NCI-H2081 treated with DMSO at 0.1 percent for 48 hours (cell line): ENCODE measurements at places on chromosomes 16 and 17.

DNA sequence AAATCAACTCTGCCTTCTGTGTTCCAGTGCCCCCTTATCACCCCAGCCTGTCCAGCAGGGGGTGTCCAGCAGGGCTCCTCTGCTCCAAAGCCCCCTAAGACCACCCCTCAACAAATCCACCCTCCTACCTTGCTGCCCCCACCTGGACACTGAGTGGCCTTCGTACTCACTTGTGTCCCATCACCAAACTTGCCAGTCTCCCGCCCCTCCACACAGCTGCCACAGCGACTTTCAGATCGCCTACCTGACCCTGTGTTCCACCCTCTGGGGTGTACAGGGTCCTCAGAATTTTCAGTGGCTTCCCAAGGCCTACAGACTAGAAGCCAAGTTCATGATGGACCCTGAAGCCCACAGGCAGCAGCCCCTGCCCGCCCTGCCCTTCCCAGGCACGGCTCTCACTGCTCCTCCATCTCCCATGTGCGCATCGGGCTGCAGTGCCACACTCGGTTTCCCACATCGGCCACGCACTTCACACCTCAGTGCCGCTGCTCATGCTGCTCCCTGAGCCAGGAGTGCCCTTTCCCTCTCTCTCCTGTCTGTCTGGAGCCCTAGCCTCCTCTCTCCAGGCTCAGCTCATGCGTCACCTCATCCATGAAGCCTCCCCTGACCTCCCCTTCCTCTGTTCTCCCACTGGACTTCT, 11.8 kb downstream of the KCNH6 start:
- no peak for DNase-seq

- DNase-seq, result no peak
Measured at GRCh38 chr16:73000907-73001521, 46.9 kb downstream of the ZFHX3 start.

GRCh38 chr16:14013571-14014283, 57.4 kb upstream of the MRTFB start:
- DNase-seq, result no peak

DNA sequence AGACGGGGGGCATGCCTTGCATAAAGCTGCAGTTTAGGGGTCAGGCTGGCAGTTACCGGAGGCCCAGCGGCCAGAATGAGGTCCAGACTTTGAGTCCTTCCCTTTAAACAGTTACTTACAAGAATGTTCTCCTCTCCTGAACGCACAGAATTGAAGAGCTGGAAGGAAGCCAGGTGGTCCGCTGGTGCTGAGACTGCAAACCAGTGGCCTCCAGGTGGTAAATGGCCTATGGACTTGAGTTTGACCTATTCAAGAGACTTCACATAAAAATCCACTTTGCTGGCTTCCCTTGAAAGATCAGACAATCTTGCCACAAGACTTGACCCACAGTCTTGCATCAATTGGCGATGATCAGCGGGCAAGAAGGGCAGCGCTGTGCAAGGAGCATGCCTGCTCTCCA, 14.7 kb upstream of the SEZ6 start:
- no peak for DNase-seq

DNA sequence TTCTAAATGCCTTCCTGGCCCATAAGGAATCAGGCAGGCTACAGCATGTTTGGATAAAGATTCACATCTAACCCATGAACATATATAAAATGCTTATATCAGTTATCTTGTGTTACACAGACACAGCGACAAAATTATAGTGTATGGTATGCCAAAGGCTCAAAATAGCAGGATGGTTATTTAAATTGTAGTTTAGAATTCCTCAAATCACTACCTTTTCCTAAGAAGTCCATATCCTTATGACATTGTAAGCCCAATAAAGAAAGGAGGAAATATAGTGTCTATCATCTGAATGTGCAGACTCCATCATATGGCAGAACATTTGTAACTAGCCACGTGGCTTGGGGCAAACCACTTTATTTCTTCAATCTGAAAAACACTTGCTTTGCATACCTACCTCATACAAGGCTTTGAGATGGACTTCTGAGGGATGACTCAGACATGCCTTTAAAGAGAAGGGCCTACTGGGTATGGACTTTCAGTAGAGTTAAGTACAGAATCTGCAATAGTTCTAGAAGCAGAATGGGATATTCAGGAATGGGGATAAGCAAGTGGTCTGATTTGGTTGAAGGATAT, 12.1 kb upstream of the DHX8 start:
- no peak for DNase-seq

GRCh38 chr16:64356267-64356666, 765.6 kb downstream of the CDH11 start:
- no peak for DNase-seq

DNA sequence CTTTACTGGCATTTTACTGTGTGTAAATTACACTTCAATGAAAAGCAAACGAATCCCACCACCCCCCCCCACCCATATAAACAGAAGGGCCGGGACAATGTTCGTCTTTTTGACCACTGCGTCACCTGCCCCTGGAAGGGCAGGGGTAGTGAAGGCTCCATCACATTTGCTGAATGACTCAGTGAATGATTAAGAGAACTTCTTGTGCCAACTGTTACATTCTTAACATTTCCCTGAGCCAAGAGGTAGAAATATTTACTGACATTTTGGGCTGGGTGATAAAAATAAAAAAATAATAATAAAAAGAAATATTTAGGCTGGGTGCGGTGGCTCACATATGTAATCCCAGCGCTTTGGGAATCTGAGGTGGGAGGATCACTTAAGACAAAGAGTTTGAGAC, 24.1 kb downstream of the C16orf96 start:
- no peak for DNase-seq

DNA sequence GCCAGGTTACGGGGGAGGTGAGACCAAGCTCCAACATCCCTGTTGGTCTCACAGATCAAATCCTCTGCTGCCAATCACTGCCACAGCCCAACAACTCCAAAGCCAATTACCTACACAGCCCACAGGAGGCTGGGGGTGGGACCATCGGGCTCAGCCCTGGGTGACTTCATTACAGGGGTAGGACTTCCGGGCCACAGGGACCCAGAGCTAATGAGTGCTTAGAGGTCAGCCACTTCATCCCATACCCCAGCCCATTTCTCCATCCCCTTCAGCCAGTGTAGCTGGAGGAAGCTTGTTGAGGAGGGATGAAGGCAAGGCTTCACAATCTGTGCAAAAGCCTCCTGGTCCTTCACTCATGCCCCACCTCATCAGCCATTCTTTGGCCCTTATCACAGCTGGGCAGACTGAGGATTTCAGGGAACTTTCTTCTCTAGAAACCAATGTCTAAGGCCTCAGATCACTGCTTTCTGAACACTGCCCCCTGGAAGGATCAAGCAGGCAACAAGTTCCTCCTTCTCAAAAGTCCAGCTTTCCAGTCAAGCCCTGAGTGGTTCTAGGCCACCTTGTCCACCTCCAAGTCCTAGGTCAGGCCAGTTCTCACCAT, 5.8 kb downstream of the FOXN1 start:
- no peak for DNase-seq

GRCh38 chr16:18855196-18855595, 53.8 kb upstream of the ARL6IP1 start:
- DNase-seq, result no peak

DNA sequence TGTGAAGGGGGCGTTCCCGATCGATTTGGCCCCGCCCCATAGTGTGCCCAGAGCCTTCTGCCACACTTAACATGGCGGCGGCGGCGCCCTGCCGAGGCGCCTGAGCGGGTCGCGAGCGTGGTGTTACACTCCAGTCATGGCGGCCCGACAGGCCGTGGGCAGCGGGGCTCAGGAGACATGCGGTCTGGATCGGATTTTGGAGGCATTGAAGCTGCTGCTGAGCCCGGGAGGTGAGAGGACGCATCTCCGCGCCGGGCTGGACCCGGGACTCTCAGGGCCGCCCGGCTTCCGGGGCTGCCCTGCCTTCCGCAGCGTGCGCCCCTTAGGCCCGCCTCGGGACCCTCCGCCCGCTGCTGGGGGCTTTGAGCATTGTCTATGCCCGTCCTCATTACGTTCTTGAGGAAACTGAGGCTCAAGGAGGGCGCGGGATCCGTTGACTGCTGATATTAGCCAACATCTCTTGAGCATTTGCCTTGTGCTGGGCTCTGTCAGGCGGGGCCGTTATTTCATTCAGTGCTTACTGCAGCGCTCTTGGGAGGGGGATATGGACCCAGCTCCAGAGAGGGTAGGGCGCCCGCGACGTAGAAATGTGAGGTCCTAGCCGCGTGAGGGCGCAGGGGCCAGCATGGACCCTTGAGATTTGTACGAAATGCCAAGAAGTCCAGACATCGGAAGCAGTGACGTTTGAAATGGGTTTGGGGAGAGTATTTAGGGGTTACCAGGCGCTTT, at the start of gene TANGO6:
TANGO6 (plus strand) TSS at position 50 of the 729 bp plus-strand sequence; CDS start at position 137, 87 bp downstream.
- DNase-seq, result peak; percentile 19

DNA sequence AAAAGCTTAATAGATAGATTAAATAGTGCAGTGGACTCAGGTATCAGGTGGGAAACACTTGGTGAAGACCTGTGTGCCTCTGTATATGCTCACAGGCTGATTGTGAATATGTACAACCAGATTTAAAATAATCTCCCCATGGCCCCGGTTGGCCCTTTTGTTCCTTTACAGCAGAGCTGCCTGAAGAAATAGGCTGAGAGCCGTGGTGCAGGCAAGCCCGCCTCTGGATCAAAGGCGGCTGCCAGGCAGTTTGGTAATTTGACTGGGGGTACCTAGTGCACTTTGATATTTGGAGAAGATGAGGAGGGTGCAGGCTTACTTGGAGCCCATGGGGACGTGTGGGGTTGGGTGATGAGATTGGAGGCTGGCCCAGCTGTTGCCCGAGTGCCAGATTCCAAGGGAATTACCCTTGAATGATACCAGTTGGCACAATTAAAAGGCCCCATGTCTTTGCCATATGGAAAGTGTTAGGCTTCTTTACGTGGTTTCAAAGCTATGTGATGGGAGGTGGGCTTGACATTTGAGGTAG, 5.0 kb downstream of the NKD1 start:
- no peak for DNase-seq

- no peak for DNase-seq
Measured at GRCh38 chr17:50872710-50873424, 6.7 kb upstream of the TOB1 start.

GRCh38 chr17:79977708-79978547, 57.7 kb downstream of the TBC1D16 start:
- DNase-seq, result no peak

DNA sequence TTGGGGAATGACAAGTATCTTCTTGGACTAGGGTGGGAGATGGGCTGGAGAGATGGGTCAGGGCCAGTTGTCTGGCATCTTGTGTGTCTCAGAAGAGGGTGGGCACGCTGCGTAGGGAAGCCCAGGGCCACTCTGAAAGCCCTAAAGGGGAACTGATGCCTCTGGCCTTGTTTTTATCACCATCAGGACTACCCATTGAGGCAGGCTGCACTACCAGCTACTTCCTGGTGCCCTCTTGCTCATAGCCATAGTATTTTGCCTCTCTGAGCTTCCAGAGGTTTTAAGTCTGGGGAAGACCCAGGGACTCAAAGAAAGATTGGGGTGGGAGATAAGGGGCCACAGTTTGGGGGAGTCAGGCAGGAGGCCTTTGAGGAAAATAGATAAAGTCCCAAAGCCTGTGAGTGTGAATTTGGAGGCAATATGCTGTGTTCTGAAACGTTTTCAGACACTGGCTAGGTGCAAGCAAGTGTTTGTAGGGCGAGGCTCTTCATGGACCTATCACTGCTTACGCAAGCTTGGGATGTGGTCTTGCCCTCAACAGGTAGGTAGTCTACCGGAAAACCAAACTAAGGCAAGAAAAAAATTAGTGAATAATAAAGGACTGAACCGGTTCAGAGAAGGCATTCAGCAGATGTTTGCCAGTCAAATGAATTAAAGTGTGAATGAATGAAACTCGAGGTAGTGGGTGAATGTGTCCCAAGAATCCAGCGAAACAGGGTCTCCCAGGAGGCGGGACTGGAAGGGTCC, 688 bp upstream of the ITGB3 start:
- DNase-seq, result no peak

DNA sequence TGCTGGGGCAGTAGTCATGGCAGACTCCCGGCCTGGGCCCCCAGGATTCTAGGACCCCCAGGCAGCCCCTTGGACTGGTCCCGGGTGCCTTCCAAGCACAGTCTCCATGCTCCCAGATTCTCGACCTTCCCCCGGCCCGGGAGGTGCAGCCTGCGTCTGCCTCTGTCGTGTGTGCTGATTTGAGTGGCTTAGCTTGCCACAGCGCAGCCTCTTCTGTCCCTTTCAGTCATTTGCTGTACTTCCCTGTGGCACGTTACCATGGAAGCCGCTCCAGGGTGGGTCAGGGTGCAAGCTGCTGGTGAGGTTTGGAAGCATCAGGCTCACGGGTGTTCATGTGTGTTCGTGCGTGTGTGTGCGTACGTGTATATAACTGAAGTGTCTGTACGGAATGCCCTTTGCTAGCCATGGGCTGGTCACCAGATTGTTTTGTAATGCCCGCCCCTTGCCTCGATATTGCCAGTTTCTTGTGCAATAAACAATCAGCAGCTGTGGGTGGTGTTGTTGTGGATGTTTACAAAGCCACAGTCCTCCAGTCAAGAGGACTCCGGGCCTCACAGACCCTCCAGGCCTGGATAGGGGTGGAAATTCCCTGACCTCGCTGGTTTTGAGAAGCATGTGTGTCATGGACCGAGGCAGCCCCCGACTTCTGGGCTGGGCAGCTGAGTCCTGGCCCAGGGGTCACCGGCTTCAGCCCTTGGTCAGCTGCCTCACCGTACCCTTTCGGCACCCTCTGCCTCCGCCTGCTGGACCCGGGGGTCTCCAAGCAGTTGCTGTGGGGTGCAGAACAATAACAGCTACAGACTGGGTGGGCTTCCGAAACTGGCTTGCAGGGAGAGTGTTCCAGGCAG, 9.7 kb upstream of the CLEC18A start:
- DNase-seq, result no peak

- DNase-seq, result no peak
Measured at GRCh38 chr17:49494986-49495841, at the start of gene NGFR. Gene NGFR (plus strand): TSS chr17:49495293. CDS start chr17:49495418, 125 bp downstream.

DNA sequence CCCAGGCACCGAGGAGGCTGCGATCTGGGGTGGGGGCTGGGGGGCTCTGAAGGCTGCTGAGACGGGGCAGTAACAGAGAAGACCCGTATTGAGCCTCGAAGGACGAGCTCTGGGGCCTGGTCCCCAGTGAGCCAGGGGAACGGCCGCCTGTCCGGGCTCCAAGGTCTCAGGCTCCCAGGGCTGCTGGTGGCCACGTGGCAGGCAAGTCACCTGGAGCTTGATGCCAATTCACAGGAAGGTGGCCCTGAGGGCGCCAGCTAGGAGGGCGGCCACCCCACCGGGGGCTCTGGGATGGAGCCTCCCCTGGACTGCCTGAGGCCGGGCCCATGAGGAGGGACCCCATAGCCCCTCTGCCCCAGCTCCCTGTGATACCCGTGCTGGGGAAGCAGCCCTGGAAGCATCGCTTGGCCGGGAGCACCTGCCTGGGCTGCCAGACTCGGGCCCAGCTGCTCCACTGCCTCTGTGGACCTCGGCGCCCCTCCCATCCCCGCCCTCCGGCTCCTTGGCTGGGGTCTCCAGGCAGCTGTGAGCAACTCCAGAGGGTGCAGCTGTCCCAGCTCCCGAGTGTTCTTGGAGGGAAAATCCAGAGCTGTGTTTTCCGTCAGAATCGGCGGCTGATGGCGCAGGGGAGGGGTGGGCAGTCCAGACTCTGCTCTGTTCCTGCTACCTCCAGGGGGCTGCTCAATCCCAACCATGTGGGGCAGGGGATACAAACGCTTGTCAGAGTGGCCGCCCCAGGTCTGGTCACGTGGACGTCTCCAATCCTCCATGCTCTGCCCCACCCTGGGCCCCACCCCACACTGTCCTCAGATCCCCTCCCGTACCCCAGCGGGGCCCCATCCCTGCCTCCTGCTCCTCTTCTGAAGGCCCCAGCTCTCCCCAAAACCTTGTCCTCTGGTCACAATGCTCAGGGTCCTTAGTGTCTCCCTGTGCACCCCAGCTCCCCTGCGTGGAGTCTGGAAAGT, 67.2 kb upstream of the GNG13 start:
- no peak for DNase-seq

GRCh38 chr17:82342361-82343079, 9.0 kb upstream of the SECTM1 start:
- no peak for DNase-seq

- no peak for DNase-seq
Measured at GRCh38 chr17:57135789-57136291, 50.8 kb downstream of the AKAP1 start.
